ENCODE measurements at places on chromosomes 11 and 22. TPM values are rescaled to one million over a fixed set of nuclear protein-coding genes. Genes with fewer than 3 reads are reported as not detected.

Gene ANO9
- total RNA-seq, result 0.82 TPM

Gene TREH
- not detected for total RNA-seq

Gene RAB38
- total RNA-seq, result 3.2 TPM

Gene ART1
- total RNA-seq, result not detected

Gene DDIAS
- 4.0 TPM for total RNA-seq

DNA sequence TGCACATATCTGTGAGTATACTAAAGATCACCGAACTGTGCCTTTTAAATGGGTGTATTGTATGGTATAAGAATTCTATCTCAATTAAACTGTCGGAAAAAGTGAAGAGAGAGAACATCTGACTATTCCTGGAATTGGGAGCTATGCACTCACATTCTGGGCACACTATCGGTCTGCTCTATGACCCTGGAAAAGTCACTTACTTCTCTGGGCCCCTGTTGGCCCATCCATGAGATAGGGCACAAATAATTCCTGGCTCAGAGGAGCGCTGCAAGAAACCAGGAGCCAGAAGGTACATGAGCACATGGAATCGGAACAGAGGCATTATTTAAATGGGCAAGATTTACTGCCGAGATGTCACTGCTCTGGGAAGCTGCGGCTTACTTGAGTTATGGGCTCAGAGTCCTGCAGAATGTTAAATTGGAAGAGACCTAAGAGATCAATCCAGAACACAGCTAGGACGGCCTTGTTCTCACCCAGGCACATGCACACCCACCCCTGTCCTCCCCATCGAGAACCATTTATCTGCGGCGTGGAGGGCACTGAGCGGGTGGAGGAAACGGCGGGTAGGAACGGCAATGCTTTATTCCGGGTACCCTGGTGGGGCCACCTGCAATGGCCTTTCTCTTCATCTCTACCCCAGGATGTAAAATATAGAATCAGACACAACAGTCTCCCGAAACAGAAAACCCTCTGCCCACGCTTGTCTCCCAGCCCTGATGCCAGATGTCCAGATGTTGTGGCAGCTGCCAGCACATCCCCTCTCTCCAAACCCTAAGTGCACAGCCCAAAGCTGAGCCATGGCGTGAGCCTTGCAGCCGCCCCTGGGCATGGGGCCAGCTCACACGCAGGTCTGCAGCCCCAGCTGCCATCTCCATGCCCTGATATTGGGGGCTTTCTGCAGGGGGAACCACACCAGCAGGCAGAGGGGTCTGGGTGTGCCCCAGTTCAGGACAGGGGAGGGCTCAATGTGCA is 142.4 kb downstream of the DSCAML1 start:
- DNase-seq, result no peak

DNA sequence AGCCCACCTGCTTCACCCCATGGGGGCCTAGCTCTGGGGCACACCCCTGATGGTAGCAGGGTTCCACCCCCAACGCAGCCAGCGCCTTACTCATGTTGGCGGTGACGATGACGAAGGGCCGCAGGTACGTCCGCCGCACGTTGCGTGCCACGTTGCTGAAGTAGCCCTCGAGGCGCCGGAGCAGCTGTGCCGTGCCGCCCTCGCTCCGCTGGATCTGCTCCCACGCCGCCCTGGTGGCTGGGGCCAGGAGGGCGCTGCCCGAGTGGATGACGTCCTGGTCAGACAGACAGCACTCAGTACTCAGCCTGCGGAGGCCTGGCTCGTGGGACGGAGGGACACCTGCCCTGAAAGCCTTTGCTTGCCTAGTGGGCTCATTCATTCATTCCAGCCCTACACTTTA is 50.8 kb downstream of the TRMU start:
- DNase-seq, result no peak

GRCh38 chr11:11279956-11280689 is 72.9 kb downstream of the CSNK2A3 start:
- no peak for DNase-seq

GRCh38 chr22:27523711-27524110 is 277.8 kb downstream of the MN1 start:
- no peak for DNase-seq

DNA sequence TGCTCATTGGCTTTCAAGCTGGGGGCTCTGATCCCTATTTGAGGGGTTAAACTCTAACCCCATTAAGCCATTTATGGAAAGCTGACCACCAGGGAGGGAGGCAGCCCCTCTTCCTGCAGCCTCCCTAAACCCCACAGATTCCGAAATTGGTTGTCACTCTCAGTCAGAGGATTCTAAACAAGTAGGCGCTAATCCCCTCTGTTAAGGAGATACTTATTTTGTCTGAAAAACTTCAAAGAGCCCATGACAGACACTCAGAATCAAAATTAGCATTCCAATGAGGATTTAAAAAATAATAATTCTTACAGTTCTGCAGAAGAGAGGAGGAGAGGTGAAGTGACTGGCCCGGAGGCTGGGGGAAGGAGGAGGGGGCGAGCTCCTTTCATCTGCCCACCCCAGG is 69.7 kb upstream of the LMO1 start:
- DNase-seq, result no peak

- no peak for DNase-seq
Observed at GRCh38 chr11:134330611-134331353, 1.0 kb upstream of the GLB1L2 start.

- DNase-seq, result peak; percentile 43
Observed at GRCh38 chr11:69511358-69512055, 30.0 kb downstream of the LINC01488 start.

DNA sequence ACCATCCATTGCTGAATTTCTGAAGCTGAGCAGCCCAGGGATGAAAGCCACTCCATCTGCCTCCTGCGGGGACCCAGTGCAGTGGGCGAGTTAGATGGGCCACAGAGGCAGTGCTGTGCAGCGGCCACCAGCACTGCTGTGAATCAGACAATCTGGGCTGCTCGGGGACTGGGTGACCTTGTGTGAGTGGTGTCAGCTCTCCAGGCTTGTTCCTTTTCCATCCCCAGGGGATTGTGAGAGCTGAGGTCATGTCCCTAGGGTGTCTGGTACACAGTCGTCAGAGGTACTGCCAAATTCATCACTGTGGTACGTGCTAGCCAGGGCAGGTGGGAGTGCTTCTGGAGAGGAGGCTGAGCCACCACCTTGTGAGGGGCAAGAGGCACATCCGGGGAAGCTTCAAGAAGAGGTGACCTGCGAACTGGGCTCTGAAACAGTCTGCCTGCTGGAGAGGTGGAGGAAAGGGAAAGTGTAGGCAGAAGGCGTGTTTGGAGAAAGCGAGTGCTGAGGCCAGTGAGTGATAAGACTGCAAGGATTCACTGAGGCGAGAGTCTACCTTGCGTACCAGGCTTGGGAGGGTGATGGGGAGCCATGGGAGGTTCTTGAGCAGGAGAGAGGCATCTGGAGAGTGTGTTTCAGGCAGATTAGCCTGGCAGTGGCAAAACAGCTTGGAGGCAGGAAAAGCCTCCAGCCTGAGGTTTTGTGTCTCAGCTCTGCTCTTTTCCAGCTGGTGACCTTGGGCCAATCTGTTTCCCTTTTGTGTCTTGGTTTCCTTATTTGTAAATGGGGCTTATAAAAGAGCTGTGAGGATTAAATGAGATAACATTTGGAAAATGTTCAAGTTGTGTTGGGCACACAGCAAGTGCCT is 22.7 kb downstream of the CACNA1I start:
- no peak for DNase-seq

DNA sequence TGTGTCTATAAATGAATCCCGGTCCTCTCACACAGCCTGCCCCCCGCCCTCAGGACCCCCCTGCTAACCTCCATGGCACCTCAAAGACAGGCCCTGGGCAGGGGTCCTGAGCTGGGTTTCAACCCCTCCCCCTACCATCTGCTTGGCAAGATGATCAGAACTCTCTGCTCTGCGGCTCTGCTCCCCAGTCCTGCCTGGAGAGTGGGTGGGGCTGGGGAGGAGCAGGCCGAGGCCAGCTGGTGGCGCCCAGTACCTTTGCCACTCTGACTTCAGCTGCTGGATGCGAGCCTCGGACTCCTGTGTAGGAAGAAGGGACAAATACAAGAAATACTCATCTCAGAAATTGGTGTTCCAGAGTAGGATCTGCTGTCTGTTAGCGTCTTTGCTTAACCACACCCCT is 15.0 kb downstream of the SUN2 start:
- no peak for DNase-seq

GRCh38 chr11:130544266-130544665 is 95.8 kb downstream of the ADAMTS15 start:
- DNase-seq, result no peak

GRCh38 chr11:10896493-10896892 is 38.6 kb upstream of the ZBED5 start:
- DNase-seq, result no peak

DNA sequence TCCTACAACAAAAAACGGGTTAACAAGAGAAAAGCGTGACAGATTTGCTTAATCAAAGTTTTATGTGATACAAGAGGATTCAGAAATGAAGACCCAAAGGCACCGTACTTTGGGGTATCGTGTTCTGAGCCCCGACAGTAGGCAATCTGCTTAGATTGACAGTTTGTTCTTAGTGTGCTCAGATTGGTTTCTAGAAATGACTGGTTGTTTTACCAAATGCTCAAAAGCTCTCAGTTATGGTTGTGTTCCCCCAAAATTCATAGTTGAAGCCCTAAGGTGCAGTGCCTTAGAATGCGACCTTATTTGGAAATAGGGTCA is 102.7 kb downstream of the RASSF10 start:
- no peak for DNase-seq

DNA sequence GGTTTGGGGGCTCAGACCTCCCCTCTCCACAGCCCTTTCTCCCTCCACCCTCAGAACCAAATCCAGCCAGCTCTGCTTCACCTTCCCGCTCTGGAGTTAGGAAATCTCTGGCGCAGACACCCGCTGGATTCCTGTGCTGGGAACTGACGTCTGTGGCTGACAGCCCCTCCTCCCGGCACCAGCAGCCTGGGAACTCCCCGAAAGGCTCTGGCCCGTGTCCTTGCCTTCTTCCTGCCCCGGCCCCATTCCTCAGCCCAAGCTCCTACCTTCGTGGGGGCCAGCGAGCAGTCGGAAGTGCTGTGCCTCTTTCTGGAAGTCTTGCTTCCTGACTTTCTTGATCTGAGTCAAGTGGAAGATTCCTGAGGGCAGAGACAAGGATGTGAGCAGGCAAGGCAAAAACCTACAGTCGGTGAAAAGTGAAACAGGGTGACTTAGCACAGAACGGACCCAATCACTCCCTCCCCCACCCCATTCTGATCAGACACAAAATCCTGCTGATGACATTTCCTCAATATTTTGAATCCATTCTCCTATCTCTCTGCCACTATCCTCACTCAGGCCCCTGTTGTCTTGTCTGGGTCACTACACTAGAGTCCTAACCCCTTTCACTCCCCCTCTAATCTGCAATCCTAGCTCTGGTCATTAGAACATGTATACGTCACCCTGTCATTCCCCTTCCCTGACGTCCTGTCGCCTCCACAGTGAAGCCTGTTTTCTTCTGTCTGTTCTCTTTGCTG is 34.1 kb downstream of the CHRDL2 start:
- DNase-seq, result peak; percentile 92

DNA sequence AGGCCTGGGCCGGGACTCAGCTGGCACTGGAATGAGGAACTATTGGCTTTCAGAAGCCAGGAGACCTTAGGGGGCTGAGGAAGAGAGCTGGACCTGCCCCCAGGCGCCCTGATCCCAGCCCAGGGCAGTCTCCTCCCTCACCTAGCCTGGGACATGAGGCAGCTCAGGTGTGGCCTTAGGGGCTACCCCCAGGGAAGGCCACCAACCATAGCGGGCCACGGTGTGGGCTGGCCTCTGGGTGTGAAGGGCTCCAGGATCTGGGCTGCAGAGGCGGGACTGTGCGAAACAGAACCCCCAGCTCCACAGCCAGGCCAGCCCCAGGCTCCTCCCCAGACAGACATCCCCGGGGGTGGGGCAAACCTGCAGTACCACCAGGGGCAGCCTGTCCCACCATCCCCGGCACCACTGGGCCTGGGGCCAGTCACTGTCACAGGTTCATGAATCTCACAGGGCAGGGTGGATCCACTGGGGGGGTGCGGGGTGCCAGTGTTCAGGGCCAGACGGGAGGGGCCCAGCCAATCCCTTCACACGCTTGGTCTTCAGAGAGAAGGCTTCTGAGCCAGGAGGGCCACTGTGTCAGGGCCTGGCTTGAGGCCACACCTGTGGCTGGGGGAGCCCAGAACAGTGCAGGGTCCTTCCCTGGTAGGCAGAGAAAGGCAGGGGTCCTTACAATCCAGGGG is 3.5 kb downstream of the PLXNB2 start:
- no peak for DNase-seq

DNA sequence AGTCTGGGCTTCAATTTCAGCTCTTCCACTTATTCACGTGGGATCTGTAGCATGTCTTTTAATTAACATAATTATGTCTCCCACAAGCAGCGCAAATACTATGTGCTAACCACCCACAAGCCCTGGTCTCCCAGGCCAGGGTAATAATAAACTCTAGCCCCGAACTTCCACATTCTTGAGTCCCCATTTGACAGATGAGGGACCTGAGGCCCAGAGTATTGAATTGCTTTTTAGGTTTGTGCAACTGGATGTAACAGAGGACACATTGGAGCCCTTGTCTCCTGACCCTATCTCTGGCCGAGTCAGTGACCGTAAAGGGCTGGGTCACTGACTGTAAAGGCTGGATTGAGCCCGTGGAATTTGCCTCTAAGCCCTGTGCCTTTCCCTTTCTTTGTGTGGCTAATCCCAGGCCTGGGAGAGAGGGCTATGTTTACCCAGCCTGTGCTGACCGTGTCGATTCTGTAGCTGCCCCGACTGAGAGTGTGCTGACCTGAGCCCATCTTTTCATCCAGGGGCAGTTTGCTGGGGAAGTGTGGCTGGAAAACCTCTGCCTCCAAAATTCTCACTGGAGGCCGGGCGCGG is 3.9 kb downstream of the CRYBB2 start:
- DNase-seq, result no peak

DNA sequence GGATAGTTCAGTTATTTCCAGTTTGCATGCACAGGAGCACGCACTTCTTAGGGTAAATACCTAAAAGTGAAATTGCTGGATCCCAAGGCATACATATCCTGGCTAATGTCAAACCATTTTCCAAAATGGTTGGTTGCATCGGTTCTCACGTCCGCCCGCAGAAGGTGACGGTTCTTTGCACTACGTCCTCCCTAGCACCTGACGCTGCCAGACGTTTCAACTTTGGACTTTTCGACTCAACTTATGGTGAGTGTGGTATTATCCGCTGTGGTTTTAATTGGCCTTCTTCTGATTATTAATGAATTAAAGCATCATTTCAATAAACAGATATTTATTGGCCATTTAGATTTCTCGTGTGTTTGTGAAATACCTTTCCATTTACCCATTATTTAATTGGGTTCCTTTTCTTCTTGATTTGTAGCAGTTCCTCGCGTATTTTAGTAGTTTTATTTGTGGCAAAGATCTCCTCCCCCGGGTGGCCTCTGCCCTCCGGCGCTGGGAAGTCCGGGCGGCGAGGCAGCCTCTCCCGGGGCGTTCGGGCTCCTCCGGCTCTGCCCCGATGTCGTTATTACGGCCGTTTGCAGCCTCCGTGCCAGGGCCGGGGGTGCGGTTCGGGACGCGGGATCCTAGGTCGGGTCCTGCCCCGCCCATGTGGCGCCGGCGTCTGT is at the start of gene JHY:
Gene JHY (plus strand): TSS at position 571 of the 668 bp plus-strand sequence. CDS start 3,091 bp downstream, outside the sequence.
- no peak for DNase-seq

DNA sequence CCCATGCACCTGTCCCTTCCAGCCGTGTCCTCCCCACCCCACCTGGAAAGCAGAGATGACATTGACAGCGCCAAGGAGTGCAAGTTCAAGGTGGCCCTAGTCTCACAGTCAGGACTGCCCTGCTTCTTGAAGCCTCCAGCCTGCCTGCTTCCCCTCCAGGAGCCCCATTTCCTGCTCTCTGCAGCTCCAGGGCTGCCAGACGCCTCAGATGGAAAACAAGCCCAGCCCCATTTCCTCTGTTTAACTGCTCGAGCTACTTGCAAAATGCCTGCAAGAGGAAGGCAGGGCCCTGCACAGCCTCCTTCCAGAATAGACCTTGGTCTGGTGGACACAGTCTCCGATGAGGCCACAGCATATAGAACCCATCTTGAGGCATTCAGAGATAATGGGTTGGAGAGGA is 5.0 kb upstream of the DGKZ start:
- DNase-seq, result no peak
